ENCODE measurements at places on chromosomes 16 and 17.

GRCh38 chr16:86381491-86381890, 128.8 kb upstream of the FOXF1 start:
- DNase-seq, result no peak

GRCh38 chr17:62705156-62705777, 77.8 kb downstream of the MRC2 start:
- no peak for DNase-seq

- no peak for DNase-seq
These were observed 2.5 kb upstream of the ST6GALNAC2 start for GRCh38 chr17:76588182-76588581.

DNA sequence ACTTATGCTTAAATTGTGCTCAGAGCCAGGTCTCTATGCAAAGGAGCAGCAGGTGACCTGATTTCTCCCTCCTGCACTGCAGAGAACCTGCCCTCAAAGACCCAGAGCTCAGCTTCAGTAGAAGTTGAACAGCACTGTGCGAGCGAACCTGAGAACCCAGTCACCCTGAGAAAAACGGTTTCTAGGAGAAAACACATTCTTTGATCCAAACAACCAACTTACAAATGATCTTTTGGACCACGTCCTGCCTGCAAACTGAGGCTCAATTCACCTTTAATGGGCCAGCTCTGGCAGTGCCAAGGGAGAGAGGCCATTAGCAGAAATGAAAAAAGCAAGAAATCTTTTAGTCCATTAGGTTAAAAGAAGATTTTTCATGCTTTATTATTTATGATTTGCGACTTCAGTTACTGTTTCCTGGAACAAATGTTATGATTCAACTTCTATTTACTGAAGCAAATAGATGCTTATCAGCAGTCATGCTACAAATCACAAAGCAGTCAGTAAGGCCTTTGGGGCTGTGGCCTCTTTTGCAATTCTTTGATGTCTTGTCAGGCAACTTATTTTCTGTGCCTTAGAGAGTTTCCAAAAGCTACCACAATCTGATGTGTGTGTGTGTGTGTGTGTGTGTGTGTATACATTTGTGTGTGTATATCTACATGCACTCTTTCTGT, 65.7 kb upstream of the LRRC37A3 start:
- no peak for DNase-seq

DNA sequence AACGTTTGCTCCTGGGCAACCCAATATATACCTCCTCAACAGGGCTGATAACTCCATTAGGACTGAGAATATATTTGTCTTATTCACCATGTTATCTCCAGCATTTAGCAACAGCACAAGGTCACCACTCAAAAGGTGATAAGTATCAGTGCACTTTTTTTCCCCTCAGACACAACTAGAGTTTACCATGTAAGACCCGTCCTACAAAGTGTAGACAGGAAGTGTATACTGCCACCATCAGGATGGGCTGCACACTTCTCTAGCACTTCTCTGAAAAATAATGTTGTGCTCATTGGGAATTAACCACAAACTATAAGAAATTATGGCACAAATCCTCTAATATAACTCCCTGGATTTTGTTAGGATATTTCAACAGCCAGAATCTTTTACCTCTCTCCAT, 5.7 kb upstream of the VAT1L start:
- no peak for DNase-seq

- DNase-seq, result peak; percentile 50
These were observed 43.3 kb downstream of the POLR3K start for GRCh38 chr16:9903-10665.

DNA sequence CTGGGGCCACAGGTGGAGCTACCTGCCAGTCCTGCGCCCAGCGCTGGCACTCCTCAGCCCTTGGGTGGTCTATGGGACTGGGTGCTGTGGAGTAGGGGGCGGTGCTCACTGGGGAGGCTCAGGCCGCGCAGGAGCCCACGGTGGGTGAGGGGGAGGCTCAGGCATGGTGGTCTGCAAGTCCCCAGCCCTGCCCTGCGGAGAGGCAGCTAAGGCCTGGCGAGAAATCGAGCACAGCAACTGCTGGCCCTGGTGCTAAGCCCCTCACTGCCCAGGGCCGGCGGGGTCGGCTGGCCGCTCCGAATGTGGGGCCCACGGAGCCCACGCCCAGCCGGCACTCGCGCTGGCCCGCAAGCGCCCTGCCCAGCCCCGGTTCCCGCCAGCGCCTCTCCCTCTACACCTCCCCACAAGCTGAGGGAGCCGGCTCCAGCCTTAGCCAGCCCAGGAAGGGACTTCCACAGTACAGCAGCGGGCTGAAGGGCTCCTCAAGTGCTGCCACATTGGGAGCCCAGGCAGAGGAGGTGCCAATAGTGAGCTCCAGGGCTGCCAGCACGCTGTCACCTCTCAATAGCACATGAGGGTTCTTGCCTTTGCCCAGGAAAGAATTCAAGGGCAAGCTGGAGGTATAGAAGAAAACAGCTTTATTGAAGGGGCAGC, 11.0 kb upstream of the EEF2KMT start:
- DNase-seq, result peak; percentile 66

DNA sequence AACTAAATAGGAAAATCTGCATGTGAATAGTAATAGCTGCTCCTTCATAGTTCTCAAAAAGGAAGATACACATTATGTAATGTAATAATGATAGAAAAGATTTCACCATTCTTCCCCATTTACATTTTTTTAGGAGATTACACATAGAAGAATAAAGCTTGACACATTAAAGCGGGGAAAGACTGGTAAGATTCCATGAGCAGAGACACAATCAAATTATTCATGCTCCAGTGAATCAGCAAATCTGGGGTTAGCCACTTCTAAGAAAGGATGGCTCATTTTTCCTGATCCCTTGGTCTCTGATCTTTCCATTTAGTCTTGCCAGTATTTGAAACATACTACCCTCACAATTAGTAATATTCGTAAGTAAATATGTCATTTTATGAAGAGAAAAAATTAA, 81.9 kb downstream of the CA4 start:
- no peak for DNase-seq

DNA sequence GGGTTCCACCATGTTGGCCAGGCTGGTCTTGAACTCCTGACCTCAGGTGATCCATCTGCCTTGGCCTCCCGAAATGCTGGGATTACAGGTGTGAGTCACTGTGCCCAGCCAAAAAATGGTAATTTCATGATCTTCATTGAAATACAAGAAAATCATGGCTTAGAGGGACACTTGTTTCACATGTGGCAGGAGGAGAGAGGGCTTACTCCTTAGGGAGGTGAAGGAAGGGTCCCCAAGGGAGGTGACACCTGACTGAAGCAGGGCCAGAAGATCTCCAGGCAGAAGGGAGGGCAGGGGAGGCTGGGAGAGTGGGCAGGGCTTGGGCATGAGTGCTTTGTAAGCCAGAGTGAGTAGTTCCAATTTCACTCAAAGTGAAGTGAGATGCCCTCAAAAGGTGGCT, 20.0 kb upstream of the ITGAX start:
- no peak for DNase-seq

GRCh38 chr17:17214646-17215436, 8.7 kb upstream of the PLD6 start:
- DNase-seq, result peak; percentile 35

- no peak for DNase-seq
These were observed 147.9 kb upstream of the MON1B start for GRCh38 chr16:77043076-77043475.

DNA sequence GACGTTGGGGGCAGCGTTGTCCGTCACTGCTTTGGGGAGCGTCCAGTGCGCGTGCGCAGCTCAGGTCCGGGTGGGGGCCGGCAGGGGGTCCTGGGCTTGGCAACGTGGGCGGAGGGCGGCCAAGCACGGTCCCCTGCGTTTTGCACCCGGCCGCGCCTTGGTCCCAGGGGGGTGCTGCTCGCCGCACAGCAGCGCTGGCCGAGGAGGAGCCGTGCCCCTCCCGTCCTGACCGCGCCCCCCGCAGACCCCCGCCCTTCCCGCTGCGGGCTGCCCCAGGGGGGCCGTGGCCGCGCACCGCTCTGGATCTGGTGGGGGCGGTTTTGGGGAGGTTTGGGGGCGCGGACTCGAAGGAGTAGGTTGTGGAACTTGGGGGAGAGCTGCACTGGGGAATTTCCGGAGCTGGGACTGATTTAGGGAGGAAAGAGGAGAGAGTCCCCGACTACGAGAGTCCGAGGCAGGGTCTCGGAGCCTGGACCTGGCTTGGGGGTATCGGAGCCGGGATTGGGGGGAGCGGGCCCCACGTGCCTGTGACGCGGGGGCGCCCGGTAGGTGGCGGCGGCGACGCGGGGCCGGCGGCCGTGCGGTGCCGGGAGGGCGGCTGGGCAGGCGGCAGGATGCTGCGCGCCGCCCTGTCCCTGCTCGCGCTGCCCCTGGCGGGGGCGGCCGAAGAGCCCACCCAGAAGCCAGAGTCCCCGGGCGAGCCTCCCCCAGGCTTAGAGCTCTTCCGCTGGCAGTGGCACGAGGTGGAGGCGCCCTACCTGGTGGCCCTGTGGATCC, at the start of gene SLC9A5:
Gene SLC9A5 (plus strand): TSS at position 579 of the 777 bp plus-strand sequence. CDS start 36 bp downstream, at position 615.
- DNase-seq, result peak; percentile 61

DNA sequence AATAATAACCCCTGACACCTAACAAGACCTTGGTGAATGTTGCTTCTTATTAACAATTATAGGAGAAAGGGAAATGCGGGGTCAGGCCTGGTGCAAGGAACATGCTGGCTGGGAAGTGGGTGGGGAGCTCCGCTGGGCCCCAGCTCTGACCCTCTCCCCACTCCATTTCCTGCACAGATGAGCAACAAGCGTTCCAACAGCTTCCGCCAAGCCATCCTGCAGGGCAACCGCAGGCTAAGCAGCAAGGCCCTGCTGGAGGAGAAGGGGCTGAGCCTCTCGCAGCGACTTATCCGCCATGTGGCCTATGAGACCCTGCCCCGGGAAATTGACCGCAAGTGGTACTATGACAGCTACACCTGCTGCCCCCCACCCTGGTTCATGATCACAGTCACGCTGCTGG, 23.0 kb downstream of the RHBDL3 start:
- DNase-seq, result no peak

Measured in Right ventricle myocardium superior (tissue), 1 donor.